ENCODE measurements at places on chromosomes 1 and 21.

GRCh38 chr21:29520171-29520570 lies 221.4 kb downstream of the BACH1 start:
- DNase-seq: no peak

DNA sequence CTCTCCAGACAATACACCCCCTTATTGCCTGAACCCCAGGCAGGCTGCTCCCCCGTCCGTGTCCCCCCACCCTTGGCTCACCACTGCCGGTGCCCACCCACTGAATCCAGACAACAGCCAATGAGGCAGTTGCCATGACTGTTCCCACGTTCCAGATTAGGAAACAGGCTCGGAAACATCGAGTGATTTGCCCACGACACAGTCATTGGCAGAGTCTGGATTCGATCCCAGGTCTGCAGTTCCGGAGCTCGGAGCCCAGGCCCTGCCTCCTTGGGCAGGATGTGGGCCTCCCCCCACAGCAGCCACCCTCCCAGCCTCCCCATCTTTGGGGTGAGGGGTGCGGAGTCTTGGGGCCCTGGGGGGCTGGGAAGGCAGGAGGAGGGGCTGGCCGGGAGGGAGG lies 20.3 kb upstream of the CLSTN1 start:
- no peak for DNase-seq

- peak; percentile 89 for DNase-seq
Measured at GRCh38 chr1:218304281-218305039, 19.4 kb downstream of the RRP15 start.

GRCh38 chr1:85708829-85709227 lies 595 bp upstream of the ZNHIT6 start:
- DNase-seq: no peak

- DNase-seq: no peak
Measured at GRCh38 chr1:57761628-57762027, 337.8 kb upstream of the DAB1 start.

DNA sequence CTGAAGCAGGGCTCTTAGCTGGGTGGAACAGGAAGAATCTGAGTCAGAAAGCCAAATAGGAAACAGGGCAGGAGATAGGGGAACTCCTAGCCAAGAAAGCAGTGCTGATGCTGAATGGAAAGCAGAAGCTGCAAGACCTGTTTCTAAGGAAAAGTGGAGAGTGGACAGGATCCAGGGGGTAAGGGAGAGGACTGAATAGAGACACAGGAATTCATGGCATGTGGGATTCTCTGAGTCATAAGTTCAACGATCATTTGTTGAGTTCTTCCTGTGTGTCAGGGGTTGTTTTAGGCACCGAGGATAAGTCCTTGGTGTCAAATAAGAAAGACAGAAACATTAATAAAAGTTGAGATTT lies 153.8 kb upstream of the FGGY start:
- no peak for DNase-seq

DNA sequence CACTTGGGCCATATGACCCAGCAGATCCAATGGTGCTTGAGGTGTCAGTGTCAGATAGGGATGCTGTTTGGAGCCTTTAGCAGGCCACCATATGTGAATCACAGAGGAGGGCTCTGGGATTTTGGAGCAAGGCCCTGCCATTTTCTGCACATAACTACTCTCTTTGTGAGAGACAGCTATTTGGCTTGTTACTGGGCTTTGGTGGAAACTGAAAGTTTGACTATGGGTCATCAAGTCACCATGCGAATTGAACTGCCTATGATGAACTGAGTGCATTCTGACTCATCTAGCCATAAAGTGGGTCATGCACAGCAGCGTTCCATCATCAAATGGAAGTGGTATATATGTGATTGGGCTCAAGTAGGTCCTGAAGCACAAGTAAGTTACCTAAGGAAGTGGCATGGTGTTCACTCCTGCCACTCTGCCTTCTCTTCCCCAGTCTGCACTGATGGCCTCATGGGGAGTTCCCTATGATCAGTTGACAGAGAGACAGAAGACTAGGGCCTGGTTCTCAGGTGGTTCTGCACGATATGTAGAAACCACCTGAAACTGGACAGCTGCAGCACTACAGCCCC lies 447.3 kb downstream of the AGBL4 start:
- DNase-seq: no peak

- no peak for DNase-seq
Measured at GRCh38 chr1:109814993-109815786, 51.5 kb upstream of the EPS8L3 start.

DNA sequence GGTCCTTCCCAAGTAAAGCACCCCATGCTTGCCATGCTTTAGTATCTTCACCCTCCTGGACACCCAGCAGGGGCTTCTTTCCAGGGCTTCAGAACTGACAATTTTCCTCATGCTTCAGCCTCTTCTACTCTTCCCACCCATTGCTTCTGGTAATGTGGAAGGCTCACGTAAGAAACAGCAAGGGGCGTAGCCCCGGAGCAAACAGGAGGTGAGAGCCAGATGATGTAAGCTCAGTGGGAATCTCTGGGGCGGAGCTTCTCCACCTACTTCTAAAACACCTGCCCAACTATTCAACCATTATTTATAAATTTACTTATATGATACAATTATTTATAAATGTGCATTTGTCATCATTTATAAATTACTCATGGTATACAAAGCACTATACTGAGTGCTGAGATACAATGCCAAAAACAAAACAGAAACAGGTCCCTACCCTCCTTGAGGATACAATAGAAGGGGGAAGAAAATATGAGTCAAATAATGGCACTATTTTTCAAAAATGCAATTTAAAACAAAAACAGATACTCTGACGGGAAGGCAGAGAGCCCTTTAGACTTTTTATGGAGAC lies 140.1 kb upstream of the CAMK1G start:
- DNase-seq: no peak

DNA sequence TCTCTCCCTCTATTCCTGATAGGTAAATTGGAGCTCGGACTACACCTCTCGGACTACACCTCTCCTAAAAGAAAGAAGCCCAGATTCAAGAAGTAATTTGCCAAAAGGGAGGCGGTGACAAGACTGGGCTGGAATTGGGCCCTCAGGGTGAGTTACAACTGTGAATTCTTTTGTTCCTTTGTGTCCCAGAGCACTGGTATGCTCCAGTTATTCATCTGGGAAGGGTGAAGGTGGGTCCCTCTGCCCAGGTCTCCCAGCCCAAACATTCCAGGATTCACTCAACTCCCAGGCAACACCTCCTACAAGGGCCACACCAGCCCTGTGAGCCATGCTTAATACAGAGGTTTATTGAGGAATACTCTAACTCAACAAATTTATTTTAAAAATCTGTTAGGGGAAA lies 69.2 kb downstream of the LMX1A start:
- DNase-seq: no peak

DNA sequence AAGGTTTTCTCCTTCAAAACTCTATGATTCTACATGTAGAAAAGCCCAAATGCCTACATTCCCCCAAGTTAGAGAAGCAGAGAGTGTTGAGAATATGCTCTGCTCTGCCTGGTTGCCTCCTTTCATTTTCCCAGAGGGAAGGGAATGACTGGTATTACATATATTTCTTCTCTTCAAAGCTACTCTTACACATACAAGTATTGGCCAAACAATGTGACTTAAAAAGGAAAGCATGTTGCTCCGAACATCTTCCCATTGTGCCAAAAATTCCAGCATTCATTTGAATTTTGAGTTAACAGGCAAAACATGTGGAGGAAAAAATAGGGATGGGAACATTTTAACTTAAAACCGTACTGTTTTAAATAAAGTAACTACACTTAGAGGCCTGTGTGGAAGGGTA lies 125.2 kb downstream of the COQ8A start:
- no peak for DNase-seq

DNA sequence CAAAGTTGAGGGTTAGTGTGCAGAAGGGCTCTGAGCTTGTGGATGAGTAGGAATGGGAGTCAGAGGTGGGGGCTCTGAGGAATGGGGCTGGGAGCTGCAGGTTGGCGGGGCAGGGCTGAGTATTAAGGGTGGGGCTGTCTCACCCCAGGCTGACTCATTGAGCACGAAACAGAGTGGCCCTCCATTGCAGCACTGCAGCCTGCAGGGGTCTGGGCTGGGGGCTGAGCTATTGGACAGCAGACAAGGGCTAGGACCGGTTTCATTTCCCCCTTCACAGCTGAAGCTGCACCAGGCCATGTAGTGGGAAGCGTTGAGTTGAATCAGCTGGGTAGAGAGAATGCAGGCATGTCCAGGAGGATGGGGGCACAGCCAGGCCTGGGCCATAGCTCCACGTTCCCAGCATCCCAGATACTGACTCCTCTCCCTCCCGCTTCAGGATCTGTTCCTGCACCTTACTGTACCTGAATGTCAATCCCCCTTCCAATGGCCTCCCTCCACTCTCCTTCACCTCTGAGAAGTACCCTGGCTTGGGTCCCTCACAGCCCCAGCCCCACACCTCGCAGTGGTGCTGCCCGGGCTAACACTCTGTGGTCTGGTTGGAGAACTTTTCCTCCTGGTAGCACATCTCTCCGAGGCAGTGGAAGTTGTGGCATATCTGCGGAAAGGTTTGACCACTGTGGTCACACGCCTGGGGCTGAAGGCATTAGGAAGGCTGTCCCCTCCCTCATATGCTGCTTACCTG lies 4.4 kb upstream of the INPP5B start:
- no peak for DNase-seq

DNA sequence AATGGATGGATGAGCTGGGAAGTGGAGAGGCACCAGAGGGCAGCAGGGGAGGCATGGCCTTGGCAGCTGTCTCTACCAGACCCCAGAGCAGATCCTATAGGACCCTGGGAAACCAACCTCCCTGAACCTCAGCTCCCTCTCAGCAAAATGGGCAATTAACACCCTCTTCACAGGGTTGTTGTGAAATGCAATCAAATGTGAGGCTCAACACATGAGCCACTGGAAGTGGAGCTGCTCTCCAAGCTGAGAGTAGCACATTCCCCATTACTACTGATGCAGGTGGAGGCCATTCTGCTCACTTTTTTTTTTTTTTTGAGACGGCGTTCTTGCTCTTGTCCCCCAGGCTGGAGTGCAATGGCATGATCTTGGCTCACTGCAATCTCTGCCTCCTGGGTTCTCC lies 6.5 kb upstream of the SYNC start:
- no peak for DNase-seq

- DNase-seq: no peak
Measured at GRCh38 chr21:35281956-35282355, 232.9 kb upstream of the RUNX1 start.

GRCh38 chr1:60769082-60769481 lies 313.3 kb upstream of the NFIA start:
- no peak for DNase-seq

All from hematopoietic multipotent progenitor cell treated with erythropoietin and hydrocortisone succinate and interleukin-3 and kit ligand, for 17 days (in vitro differentiated cells).